ENCODE measurements at places on chromosomes 6 and 20.

DNA sequence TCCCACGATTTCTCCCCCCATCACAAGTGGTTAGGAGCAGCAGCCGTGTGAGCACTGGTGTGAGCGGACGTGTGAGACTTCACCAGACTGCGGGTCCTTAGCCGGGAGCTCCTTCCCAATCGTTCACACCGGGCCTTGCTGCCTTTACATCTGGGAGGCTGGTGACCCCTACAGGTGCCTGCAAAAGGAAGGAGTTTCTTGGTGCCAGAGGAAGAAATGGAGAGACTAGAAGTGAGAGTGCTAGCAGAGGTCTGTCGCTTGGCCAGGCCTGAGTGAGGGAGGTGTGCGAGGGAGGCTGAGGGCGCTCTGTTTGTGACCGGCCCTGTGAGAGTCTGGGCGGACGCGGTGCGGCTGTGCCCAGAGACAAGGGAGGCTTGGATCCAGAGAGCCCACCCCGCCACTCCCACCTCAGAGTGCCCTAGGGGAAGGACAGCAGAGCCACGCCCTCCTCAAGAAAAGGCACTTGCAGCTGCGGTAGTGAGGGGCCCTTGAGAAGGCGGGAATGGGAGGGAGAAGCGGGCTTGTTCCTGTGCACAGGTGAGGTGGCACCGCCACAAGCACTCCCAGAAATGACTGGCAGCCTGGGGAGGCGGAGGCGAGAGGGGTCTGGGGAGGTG, 10.0 kb upstream of the ARMC2 start:
- DNase-seq, result no peak

DNA sequence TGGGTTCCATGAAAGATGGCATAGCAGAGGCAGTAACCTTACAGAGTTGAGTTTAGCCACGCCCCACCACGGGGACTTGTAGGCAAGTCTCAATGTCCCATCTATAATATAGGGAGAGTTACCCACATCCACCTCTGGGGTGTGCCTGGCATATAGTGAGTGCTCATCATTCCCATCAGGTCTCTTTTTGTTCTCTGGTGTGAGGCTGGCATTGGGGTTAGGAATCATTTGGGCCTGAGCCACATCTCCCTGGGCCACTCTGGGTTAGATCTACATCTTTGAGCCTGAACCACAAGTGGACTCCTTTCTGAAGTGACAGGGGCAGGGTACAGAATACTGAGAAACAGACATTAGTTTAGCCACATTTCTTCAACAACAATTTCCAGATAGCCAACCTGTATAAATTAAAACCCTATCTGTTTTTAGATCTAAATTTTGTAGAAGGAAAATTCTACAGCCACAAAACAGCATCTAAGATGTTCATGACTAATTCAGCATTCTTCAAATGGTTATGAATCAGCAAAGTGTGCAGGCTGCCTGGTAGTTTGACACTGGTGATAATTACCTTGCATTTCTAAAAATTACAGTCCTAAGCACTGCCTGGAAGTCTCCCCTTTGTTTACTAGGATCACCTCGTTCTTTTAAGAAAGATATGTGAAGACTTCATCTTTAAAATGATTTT, 20.1 kb downstream of the RNF24 start:
- no peak for DNase-seq

DNA sequence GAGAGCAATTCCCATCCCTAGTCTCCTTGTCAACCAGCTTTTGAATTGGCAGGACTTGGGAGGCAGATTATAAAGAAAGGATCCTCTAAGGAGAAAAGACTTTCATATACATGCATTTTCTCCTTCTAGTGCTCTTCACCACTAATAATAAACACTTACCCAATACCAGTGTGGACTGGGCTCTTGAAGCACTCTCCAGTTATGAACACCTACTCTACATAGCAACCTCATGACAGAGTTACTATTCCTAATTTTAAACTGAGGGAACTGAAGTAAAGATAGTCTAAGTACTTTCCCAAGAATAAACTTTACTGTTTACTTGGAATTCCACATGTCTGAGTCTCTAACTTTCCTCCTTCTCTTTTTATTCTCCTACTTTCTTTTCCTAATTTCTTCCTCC, 4.8 kb downstream of the COL9A1 start:
- no peak for DNase-seq

DNA sequence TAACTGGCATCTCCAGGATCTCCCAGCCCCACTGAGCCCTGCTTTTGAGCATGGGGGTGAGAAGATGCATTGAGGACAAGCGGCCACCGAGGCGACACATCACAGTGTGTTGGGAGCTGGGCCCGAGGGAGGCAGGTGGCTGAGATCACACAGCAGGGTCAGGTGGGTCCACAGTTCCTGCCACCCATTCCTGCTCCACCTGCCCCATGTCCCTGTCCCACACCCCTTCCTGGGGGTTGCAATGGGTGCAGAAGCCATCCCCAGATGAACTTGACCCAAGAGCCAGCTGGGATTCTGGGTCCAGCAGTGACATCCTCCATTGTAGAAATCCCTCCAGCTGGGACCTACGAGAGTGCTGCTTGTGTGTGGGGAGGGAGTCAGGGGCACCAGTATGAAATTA, 1.0 kb downstream of the TGM2 start:
- DNase-seq, result no peak

DNA sequence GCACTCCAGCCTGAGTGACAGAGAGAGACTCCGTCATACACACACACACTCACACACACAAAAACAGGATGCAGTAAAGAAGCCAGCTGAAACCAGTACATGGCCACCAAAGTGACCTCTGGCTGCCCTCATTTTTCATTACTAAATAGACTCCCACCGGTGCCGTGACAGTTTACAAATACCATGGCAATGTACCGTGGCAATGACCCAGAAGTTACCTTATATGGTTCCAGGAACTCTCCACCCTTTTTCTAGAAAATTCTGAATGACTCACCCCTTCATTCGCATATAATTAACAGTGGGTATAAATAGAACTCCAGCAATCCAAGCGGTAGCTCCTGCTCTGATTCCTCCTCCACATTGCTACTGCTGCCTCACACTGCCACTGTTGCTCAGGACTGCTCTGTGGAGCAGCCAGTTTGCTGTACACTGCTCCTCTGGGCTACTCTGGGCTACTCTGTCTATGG, 57.7 kb downstream of the SNX5 start:
- no peak for DNase-seq

- DNase-seq, result no peak
Measured at GRCh38 chr6:18076231-18076630, 46.2 kb downstream of the NHLRC1 start.
